ENCODE measurements at places on chromosomes 16 and 17.

GRCh38 chr17:55641676-55642081, 81.0 kb downstream of the TMEM100 start:
- DNase-seq = peak; percentile 64

DNA sequence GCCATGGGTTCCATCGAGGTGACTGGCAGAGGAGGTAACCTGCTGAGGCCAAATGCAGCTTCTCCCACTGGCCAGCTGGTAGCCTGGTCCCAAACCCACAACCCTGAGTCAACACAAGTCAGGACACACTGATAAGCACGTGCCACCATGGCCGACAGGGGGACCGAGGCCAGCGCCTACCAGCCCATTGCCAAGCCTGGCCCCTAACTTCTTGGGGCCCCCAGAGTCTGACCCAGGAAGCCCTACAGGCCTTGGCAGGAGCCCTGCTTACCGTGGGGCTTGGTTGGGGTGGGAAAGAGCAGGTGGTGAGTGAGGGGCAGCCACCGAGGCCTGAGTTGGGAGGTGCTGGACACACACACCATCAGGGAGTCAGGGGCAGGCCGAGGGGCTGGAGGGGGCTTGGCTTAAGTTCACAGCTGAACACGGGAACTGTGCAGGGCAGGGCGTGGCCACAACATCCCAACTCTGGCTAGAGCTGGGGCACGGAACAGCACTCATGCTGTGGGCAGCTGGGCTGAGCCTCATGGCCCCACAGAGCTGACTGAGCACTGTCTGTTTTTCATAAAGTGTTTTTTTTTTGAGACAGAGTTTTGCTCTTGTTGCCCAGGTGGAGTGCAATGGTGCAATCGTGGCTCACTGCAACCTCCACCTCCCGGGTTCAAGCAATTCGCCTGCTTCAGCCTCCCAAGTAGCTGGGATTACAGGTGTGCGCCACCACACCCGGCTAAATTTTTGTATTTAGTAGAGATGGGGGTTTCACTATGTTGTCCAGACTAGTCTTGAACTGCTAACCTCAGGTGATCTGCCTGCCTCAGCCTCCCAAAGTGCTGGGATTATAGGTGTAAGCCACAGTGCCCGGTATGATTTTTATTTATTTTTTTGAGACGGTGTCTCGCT, 5.5 kb downstream of the MRPL28 start:
- DNase-seq = no peak

DNA sequence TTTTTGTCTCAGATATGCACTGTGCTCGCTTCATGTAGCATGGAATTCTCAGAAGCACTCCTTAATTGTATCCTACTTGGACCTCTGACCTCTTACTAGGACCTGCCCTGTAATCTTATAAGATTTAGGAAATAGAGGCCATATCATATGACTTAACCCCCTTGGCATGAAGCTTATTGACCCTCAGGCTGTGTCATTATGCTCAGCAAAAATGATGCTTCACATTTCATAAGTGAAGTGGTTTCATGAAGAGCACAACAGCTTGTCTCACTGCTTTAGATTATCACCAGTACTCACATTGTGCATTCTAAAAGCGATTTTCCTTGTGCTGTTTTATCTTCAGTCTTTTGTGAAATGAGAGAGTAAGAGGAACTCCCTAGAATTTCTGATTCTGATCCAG, 6.4 kb downstream of the PHKB start:
- no peak for DNase-seq

DNA sequence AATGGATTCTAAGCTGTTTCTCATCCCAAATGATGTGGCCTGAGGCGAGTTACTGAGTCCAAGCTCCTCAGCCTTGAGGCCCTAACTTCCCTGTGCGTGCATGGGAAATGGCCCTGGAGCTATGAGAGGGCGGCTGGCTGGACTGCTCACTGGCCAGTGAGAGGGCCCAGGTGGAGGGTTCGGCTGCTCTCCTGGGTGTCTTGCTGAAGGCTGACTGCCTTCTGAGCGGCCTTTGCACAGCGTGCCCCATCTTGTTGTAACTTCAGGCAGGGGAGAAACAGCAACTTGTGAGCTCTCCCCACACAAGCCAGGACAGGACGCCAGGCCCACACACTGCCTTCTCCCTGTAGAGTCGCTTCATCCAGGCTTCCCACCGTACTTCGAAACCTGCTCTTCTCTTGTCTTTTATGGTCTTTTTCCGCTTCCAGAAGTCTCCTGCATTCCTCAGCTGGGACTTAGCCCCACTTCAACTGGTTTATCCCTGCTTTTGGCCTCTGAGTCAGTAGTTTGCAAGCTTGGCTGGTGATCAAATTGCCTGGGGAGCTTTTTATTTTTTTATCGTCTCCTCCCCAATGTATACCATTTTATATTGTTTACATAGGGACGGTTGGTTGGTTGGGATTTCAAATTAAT, 13.3 kb downstream of the CDH3 start:
- peak; percentile 70 for DNase-seq

DNA sequence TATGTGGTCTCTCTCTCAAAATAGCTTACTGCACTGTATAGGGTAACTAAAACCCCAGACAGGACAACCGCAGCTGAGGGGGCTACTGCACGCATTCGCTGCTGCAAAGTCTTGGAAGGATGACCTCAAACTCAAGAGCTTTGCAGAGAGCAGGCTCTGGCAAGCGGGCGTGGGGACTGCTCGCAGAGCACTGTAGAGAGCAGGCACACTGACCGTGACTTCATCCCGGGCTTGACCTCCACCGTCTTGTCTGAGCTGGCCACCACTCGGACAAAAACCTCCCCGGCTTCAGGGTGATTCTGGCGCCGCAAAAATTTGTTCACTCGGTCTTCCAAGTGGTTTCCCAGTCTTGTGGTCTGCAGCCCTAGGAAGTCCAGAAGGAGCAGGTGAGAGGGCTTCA, 22.9 kb upstream of the TRAP1 start:
- no peak for DNase-seq

GRCh38 chr16:71794943-71795342, 13.7 kb downstream of the AP1G1 start:
- DNase-seq = no peak

GRCh38 chr17:67187927-67188326, 57.1 kb downstream of the HELZ start:
- no peak for DNase-seq

- DNase-seq = no peak
Measured at GRCh38 chr17:58327363-58328194, 1.0 kb downstream of the TSPOAP1 start.

DNA sequence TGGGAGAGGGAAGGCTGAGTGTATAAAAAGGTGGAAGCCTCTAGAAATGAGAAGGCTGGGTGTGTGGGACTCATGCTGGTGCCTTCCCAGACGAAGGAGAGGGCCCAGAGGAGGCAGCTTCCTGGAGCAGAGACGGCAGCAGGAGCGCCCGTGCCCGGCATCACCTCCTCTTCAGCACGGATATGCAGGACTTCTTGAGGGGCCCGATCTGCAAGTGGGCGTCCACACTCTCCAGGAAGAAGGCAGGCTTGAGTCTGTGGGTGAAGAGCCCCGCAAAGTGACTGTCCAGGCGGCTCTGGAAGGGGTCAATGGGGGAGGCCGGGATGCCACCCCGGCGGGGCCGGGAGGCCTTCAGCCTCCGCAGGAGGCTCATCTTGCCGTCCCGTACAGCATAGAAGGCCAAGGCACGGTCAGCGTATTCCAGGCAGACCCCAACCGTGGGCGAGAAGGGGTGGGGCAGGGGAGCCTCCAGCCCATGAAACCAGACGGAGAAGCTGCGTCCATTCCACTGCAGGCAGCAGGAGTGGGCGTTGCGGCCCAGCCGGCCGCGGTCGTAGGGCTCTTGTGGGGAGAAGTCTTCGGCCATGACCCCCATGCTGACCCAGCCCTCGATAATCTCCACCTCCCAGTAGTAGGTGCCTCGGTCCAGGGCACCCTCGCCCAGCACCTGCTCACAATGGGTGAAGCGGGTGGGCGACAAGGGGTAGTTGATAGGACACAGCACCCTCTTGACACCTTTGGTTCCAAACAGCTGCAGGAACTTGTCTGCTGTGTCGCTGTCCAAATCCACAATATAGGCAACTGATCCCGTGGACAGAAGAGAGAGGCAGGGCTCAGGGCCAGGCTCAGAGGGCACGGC, 3.8 kb downstream of the TRIM47 start:
- no peak for DNase-seq

- no peak for DNase-seq
Measured at GRCh38 chr17:66025551-66025950, 166.4 kb downstream of the CEP112 start.

DNA sequence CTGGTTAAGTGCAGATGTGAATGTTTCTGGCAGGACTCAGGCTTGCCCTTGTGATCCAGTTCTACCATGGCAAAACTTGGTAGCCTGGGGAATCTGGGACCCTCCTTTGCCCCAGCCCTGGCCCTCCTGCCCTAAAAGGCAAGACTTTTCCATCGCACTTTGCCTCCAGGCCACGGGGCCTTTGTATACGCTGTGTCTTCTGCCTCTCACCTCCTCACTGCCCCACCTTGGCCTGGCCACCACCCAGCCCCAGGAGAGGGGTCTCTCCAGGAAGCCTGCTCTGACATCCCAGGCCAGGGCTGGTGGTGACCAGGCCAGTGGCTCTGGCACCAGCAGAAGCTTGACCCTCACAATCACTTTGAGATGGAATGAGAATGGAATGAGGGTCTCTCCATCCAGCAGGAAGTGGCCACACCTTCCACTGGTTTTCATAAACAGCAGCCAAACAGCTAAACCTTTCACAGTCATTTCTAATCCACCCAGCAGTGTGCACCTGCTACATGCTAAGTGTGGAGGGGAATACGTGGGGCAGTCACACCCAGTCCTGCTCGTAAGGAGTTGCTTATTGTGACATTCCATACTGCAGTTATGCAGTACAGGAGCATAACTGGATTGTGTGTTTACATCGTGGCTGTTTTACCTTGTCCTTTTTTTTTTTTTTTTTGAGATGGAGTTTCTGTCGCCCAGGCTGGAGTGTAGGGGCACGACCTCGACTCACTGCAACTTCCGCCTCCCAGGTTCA, 1.6 kb upstream of the MRPL38 start:
- DNase-seq = no peak

DNA sequence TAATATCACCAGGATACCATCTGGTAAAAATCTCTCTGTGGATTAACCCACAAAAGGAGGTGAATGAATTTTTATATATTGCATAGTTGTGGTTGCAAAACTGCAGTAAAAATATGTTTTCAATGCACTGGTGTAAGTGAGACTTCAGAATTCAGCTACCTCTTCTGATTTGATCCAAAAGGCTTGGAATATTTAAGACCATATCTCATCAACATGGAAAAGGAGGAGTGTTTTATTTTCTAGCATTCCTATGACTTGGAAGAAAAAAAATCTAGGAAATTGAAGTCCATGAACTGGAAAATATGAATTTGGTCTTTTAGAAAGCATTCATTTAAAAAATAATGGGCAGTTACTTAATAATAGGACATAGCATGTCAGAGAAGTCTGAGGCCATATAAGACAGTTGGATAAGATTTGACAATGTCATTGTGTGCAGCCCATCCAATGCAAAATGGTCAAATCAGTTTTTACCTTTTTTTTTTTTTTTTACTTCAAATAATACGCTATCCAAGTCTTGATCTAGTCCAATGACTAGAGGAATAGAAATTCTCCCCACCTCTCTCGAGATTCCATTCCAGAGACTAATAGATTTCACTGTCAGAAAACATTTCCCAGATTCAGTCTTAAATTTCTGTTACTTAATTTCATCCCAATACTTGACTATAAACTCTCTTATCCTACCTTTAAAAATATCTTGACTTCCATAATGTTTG, 364.9 kb upstream of the PMFBP1 start:
- peak; percentile 74 for DNase-seq

- DNase-seq = peak; percentile 27
Measured at GRCh38 chr16:85381738-85382592, 231.2 kb upstream of the GSE1 start.

DNA sequence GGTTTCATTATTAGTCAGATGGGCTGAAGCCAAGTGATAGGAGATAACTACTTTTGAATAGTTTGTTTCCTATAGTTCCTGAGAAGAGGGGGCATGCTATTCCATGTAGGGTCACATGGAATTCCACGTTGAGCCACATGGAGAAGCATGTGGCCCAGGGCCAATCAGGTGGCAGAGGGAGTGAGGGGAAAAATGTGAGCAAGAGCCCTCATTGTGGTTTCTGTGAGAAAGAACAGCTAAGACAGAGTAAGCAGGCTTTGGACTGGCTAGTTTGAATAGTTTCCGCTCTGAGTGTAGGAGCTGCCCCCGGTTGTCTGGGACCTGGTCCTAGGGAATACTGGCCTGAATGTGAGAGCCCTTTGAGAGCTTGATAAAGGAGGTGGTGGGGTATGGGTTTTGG, 69.9 kb upstream of the CNTNAP4 start:
- no peak for DNase-seq

- DNase-seq = no peak
Measured at GRCh38 chr17:48545539-48545938, 630 bp upstream of the HOXB2 start.

GRCh38 chr16:8663192-8664089, 11.0 kb upstream of the ABAT start:
- DNase-seq = no peak

DNA sequence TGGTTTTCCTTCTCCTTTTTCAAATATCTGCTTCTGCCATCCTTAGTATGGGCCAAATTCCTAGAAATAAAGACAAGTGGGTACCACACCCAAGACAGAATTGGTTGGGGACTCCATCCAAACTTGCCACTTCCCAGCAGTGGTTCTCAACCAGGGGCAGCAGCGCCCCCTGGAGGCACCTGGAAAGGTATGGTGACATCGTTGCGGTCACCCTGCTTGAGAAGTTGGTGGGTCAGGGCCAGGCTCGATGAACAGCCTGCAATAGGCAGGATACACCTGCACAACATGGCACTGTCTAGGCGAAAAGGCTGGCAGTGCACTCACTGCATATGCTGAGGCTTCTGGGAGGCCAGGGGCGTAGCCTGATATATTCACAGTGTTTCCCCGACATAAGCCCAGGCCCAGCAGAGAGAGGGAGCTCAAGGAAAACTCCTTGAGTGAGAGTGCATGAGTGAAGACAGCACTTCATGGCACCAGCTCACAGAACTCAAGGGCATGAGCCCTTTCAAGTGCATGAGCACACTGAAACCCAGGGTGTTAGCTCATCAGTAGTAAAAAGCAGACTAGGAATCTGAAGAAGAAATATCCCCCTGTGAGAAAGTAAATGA, 57.7 kb downstream of the CMC2 start:
- peak; percentile 22 for DNase-seq

- peak; percentile 6 for DNase-seq
Measured at GRCh38 chr17:63477480-63478440, 899 bp downstream of the ACE start.

DNA sequence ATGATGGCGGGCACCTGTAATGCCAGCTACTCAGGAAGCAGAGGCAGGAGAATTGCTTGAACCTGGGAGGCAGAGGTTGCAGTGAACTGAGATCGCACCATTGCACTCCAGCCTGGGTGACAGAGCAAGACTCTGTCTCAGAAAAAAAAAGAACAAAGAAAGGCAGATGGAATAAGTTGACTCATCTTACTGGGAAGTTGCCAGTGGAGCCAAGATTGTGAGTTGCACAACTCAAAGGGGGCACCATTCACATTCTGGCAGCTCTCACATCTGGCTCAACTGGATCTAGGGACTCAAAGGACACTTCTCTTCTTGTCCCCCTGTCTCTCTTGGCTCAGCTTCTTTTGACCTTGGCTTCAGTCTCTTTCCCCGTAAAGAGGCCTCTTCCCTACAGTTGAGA, 53.7 kb upstream of the ETV4 start:
- DNase-seq = peak; percentile 87

GRCh38 chr17:49775546-49776260, 11.8 kb upstream of the FAM117A start:
- no peak for DNase-seq

All from adipocyte (in vitro differentiated cells).